ENCODE measurements at places on chromosomes 16 and 17.

DNA sequence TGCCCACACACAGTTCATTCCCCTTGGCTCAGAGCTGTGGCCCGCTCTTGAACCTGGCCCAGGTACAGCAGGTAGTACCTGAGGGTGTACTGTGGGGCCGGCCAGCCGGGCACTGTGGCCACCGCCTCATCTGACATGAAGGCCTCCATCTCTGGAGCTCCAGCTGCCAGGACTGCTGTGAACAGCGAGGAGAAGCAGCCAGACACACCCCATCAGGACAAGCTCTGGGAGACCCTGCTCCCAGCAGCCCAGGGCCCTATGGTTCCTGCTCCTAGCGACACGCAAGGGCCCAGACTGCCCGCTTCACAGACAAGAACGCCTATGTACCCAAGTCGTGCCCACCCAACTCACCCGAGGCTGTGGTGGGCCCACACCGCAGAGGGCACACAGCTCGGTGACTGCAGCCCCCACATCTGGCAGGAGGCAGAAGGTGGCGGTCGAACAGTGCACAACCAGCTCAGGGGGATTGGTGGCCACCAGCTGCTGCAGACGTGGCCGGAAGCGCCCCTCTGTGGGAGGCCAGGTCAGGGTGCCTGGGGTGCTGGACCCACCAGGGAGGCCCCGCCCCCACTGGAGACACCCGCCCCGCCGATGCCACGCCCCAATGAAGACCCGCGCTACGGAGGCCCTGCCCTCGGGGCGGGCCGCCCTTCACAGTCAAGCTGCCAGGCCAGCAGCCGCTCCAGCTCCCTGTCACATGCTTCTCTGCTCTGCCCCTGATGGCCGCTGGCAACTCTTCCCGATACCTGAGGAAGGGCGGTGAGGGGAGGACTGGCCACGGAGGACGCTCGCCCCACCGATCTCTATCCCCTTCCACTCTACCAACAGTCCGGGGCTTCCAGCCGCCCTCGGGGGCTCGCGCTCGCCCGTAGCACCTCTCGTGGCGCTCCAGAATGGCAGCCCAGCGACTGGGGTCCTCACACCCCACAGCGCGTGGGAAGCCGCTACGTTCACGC lies 1.1 kb upstream of the STUB1 start:
- peak; percentile 65 for DNase-seq

GRCh38 chr16:57303021-57303909 lies 18.8 kb upstream of the PLLP start:
- no peak for DNase-seq

DNA sequence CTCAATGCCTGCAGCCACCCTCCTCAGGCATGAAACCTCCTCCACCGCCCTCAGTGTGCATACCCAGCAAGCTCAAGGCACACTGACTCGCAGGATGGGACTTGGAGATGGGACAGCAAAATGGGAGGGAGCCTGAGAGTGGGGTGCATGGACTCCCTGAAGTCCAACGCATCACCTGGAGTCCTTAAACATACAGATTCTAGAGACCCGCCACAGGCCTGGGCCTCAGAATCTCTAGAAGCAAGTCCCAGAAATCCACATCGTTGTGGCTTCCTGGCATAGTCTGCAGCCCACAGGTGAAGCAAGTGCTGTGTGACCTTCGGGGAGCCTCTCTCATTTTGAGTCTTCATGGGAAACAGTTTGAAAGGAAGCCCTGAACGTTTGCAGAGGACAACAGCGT lies 3.6 kb upstream of the TBX21 start:
- DNase-seq, result no peak

- no peak for DNase-seq
These were observed 81.5 kb downstream of the TUBD1 start for GRCh38 chr17:59811209-59811608.

DNA sequence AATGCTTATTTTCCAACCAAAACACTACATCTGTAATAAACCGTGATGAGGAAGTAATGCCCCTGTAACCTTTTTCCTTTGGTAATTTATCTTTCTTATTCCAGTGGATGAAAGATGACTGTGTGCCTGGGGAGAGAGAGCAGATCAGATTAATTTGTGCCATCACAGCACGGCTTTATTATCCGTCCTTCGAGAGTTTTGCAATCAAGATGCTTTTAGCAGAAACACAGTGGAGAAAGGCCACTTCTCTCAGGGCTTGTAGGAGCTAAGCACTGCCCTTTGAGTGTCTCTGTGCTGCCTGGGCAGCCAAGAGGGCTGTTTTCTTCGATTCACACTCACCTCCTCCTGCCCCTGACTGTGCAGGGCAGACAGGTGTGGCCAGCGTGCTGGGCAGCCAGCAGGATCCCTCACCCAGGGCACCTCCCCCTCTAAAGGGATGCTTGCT lies 190.2 kb downstream of the PRKCA start:
- no peak for DNase-seq

GRCh38 chr16:8720967-8721308 lies 46.5 kb downstream of the ABAT start:
- DNase-seq, result no peak

DNA sequence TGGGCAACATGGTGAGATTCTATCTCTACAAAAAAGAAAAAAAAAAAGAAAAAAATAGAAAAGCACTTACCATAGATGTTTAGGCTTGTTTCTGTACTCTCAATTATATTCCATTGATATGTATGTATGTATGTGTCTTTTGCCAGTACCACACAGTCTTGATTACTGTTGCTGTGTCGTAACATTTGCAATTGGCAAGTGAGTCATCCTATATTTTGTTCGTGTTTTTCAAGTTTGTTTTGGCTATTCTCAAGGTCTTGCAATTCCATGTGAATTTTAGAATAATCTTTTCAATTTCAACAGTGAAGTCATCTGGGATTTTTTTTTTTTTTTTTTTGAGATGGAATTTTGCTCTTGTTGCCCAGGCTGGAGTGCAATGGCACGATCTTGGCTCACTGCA lies 19.3 kb downstream of the SPECC1 start:
- DNase-seq, result no peak

DNA sequence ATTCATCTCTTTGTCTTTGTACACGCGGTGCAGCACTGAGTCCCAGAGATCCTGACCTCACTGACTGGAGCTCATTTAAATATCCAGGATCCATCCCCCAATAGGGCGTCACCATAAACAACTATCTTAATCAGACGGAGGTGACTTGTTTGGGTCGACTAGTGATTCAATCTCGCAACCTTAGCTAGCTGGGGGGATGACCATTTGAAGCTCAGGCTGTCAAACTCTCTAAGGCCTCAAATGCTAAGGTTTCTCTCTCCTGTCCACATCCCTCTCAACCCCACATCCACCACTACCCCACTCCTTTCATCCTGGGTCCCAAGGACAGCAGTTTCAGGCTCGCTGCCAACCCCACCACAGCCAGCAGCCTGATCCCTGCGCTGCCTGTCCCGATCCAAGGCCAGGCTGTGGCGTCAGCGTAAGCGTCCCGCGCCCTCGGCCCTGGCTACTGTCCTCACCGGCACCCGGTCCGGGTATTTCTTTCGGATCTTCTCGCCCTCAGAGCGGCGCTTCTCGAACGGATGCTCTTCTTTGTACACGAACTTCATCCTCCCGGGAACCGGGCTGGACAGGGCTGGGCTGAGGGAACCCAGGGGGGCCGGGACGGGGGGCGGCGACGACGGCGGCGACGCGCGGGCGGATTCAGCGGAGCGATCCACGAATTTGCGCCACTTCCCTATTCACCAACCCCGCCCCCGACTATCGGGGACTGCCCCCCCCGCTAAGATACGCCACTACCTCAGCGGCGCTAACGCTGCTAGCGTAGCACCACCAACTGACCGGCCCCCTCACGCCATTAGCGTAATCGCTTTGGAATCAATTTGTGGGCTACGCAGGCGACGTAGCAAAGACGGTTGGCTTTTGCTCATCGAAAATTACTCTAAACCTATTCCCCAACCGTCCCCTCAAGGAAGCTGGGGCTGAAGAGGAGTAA lies at the start of gene GABARAP:
Gene GABARAP (minus strand): TSS at position 667 of the 934 bp plus-strand sequence. CDS start 119 bp downstream, at position 548.
- peak; percentile 94 for DNase-seq

DNA sequence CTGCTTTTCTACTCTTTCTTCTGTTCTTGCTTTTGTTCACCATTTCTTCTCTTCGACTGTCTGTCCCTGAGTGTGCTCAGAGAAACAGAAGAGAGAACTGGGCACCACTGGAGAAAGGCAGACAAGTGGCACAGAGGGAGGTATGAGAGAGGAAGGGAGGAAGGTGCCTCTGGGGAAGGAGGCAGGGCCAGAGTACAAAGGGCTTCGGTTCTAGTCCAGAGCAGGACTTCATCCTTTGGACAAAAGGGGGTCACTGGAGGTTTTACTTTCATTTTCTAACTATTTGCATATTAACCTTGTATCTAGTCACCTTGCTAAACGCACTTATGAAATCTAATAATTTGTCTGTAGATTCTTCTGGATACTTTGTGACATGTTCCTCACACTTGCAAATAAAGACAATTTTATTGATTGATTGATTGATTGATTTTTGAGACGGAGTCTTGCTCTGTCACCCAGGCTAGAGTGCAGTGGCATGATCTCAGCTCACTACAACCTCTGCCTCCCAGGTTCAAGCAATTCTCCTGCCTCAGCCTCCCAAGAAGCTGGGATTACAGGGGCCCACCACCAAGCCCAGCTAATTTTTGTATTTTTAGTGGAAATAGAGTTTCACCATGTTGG lies 13.5 kb downstream of the ITGB4 start:
- no peak for DNase-seq

DNA sequence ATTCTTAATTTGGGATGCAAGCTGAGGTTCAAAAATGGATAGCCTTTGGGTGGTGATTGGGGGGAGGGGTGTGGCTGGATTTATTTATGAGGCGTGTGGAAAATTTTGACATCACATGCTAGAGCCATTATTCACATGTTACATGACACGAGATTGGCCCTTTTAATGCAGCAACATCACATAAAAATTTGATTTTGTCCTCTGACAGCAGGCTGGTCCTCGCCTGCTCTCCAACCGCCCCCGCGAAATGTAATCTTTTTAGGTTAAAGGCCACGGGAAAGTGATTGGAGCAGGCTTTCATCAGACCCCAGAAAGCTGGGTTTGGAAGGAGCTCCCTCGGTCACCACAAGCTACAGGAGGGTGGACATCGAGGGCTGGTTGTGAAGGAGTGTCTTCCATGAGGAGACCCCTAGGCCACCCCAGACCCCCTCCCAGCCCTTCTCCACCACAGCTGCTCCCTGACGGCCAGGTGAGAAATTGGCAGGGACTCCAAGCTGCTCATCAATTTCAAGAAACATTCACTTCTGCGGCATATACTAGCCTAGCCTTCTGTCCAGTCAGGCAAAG lies 502.7 kb upstream of the PSMD7 start:
- DNase-seq, result no peak

DNA sequence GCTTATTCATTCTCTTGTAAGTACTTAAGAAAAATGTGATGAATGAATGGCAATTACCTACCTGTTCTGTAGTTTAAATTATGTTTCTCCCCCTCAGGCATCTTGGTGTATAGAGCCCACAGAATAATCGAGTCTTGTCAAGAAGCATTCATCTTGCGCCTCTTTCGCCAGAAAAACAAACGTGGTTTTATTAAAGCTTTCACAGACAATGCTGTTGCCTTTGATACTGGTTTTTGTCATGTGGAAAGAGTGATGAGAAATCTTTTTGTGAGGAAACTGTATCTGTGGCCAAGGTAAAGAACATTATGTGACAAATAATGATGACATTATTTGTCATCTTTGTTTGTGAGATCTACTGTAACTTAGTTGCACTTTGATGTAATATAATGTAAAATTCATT lies 6.5 kb downstream of the ERCC4 start:
- no peak for DNase-seq

DNA sequence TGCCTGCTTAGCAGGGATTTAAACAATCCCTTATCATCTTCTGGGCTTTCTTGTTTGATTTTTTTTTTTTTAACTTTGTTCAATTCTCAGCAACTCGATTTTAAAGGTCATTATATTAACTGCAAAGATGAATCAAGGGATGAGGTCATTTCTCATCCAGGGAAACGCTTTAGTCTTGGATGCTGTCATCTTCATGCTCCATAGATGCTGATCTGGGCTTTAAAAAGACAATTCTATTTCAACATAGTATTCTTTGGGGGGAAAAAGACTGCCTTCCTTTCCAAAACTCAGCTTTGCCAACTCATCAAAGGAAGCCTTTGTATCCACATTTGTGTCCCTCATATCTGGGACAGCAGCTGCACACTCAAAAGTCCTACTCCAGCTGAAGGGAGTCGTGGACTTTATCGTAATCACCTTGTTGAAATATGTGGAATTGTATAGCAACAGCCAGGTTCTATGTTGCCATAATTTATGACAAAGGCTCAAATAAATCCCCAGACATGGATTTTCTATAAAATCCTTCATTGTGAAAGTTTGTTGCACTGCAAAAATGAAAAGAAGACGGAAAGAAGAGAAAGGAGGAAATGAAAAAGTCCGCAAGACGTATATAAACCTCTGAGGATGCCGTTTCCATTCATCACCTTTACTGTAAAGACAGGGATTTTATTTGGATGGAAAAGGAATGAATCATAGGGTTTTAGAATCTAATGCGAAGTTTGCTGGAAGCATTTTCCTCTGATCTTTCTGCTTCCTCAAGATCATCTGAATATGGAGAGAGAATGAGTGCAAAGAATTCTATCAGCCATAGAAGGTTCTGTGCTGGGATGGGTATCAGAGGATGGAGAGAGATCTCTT lies 48.6 kb upstream of the XYLT1 start:
- DNase-seq, result no peak

DNA sequence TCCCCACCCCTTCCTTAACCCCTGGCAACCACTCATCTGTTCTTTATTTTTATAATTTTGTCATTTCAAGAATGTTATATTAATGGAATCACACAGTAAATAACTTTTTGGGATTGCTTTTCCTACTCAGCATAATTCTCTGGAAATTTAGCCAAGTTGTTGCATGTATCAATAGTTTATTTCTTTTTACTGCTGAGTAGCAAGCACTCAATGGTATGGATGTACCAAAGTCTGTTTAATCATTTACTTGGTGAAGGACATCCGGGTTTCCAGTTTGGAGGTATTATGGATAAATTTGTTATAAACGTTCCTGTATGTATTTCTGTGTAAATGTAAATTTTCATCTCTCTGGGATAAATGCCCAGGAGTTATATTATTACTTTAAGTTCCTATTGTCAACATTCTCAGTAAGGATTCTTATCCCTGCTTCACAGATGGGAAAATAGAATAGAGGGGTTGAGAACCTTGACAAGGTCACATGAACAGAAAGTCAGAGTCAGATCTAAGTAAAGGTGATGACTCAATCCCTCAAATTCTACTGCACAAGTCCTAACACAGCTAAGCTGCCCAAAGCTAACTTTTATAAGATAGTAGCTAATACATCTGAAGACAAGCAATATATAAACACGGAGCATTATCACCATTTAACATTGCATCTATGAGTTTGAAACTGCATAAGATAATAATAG lies 62.4 kb upstream of the MTMR4 start:
- no peak for DNase-seq

- no peak for DNase-seq
These were observed 67.7 kb downstream of the SMG6 start for GRCh38 chr17:2235792-2236366.

Measured in head of caudate nucleus (tissue), 42 donors.